ENCODE measurements at places on chromosomes 6 and 20.
A peak's percentile ranks its signal among the peaks of the same experiment; 100 is the strongest.

DNA sequence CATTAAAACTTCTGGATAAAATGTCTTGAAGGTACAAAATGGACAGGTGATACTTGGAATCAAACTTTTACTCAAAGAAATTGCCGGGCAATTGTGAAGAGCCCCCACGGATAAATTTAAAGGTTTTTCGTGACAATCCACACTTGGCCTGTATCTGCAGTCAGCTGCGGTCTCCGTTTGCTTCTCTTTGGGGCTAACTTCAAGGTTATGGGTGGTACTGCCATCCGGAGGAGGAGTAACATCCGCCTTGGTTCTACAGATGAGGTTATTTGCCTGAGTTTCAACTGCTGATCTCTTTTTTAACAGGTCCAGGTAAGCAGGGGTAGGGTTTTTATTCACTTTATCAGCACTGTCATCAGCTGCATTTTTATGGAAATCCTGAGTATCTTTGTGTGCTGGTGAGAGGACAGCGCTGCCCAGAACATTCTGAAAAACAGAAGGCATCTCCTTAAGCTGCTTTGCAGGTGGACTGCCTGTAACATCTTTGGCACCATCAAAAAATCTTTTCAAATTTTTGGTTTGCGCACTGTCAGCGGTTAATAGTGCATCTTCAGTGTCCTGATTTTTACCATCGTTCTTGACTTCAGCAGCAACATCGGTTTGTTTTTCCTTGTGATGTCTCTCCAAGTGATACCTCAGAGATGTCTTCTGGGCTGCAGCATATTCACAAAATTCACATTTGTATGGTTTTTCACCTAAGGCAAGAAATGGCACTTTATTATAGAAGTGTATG lies 16.9 kb downstream of the ZNF217 start:
- no peak for DNase-seq

DNA sequence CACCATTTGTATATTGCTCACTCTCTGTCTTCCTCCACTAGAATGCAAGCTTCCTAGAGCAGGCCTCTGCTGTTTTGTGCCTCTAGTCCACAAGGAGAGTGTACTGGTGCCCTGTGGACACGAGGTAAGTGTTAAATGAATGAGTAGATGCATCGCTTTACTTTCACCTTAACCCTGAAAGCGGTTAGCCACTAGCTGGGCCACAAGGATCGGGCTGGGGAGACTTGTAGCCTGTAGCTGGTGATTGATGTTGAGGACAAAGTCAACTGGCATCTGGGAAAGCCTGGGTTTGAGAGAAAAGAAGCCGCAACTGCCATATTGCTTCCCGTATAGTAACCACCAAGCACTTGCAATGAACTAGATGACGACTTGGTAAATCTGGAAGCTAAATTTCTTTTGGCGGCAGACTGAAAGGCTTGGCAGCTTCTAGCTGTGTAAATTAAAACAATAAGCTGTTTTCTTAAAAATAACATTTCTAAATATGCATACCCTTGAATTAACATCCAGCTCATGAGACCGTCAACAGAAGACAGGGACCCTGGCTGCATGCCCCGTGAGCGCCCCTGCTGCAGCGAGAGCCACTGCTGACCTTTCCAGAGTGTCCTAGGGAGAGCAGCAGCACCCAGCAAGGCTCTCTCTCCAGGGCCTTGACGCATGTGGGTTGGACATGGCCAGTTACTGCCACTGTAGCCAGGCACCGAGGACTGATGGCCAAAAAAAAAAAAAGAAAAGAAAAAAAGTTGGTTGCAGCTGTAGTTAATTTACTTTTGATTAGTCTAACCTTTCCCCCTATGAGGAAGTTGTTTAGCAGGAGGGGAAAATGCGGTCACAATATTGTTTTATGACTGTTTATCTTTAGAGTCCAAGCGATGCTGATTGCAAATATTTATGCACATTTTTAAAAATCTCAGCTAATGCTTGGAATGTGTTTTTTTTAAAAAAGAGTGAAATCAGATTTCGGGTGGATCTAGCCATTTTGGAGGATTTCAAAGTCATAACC lies 315.1 kb downstream of the TFAP2C start:
- DNase-seq: no peak

DNA sequence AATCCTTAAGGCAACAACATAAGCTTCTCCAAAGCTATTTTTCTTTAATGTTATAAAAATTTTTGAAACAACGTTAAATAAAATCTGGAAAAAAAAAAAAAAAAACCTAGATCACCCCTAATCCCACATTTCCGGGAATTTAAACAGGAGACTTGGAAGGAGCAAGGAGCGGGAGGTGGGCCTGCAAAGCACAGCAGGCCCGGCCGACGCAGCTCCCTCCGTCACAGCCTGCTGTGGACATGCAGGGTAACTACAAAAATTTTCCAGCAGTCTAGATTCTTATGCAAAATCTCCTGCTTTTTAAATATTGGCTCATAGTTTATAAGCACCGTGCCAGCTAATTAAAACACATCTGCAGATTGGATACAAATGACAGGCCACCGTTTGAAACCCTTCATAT lies 23.5 kb downstream of the FOXF2 start:
- DNase-seq: no peak

DNA sequence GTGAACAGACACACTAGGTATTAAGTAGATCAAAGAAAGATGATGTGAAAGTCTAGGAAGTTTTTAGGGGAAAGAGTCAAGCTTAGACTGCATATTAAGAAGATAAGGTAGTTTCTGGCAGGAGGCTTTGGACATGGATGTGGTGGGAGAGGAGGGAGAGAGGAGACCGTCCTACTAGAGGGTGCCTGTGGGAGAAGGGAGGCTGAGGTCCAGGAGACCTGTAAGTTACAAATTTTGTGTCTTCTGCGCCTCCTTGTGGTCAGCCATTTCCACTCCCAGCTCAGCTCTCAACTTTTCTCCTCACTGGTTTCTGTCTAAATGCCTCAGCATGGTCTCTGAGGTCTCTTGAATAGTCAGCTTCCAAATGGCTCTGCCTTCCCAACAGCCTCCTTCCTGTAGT lies 193.5 kb downstream of the UNC5CL start:
- DNase-seq: peak; percentile 73

GRCh38 chr20:19631410-19631809 lies 126.6 kb upstream of the RIN2 start:
- no peak for DNase-seq

DNA sequence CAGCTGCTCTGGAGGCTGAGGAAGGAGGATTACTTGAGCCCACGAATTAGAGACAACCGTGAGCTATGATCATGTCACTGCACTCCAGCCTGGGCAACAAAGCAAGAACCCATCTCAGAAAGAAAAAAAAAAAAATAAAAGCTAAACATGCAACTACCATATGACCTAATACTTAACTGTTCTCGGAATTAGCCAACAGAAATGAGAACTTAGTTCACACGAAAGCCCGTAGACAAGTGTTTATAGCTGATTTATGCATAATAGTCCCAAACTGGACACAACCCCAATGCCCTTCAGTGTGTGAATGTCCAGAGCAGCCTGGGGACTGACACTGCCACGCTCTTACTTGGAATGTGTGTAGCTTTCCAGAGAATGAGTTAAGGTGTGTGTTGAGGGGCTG lies 211.5 kb upstream of the PROKR2 start:
- no peak for DNase-seq

GRCh38 chr6:15501826-15502445 lies 160.9 kb downstream of the DTNBP1 start:
- no peak for DNase-seq

All from H1 (cell line).